ENCODE measurements at places on chromosomes 1 and 21.
A peak's percentile ranks its signal among the peaks of the same experiment; 100 is the strongest.

GRCh38 chr1:9840176-9840575 is 16.4 kb upstream of the CLSTN1 start:
- DNase-seq = no peak

GRCh38 chr1:187244623-187245022 is 415.9 kb downstream of the PLA2G4A start:
- peak; percentile 77 for DNase-seq

- no peak for DNase-seq
Observed at GRCh38 chr1:68459796-68460195, 10.0 kb upstream of the RPE65 start.

DNA sequence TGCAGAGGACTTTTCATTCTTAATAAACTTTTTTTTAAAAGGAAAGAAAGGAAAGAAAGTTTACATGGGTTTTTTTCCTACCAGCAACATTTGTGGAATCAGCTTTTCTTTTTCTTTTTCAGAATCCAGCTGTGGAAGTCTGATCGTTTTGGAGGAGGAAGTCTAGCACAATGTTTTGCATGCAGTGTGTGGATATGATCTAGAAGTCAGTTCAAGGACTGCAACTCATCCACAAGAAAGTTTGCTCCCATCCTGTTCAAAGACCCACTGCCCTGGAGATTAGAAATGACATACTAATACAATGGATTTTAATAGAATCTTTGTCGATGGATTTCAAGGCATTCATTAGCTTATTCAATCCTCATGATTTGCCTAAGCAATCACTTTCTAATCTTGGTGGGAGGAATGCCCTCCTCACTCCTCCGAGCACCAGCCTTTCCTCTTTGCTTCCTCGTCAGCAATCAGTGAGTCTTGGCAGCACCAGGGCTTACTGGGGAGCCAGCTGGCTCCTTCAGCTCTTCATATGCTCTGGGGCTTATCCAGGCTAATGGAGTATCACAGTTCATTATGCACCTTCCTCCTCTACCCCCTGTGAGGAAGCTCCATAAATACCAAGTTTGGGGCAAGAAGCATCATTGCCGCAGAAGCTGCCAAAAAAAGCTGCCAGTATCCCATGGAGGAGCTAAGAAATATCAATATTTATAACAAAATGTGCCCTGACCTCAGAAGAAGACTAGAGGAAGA is 392.3 kb upstream of the PKN2 start:
- DNase-seq = no peak

- DNase-seq = no peak
Observed at GRCh38 chr1:63435161-63435560, 67.7 kb downstream of the ALG6 start.

- no peak for DNase-seq
Observed at GRCh38 chr1:207754974-207755700, 3.3 kb downstream of the CD46 start.

DNA sequence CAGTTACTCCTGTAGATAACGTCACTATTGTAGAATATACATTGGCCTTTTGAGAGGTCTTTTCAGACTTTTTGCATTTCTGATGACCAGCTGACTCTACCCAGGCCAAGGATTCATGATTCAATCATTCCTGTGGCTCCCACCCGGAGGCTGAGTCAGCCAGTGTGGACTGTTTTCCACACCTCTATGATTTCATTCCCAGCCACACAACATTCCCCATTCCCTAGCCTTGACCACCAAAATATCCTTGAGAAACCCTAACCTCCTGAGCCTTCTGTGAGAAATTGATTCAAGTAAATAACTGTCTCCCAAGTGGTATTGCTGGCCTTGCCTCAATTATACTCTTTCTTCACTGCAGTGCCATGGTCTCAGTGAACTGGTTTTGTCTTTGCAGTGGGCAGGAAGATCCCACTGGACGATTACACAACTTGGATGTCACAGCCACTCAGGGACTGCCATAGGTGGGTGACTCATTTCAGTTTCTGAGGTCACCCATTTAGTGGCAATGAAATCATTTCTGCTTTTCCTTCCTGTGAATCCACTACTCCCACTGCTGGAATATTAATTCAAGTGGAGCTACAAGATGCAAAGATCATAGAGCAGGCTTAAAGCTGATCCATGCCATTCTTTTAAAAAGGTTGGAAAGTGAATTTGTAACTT is 518.6 kb upstream of the ZP4 start:
- DNase-seq = no peak

GRCh38 chr1:45589861-45590260 is 6.0 kb downstream of the NASP start:
- DNase-seq = no peak

DNA sequence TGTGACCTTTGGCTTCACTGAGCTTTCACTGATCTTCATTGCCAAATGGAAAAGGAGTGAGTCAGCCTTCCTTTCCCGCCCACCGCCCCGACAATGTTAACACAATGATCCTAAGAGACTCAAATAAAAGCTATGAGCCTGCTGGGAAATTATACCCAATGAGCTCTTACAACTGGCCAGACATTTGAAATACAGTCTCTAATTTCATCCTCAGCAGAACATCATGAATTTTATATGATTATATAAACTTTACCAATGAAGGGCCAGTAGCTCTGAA is 252.5 kb downstream of the SIPA1L2 start:
- DNase-seq = no peak

GRCh38 chr1:84374991-84375696 is 23.1 kb upstream of the DNASE2B start:
- no peak for DNase-seq

GRCh38 chr1:64000021-64000420 is 203.4 kb upstream of the UBE2U start:
- no peak for DNase-seq

DNA sequence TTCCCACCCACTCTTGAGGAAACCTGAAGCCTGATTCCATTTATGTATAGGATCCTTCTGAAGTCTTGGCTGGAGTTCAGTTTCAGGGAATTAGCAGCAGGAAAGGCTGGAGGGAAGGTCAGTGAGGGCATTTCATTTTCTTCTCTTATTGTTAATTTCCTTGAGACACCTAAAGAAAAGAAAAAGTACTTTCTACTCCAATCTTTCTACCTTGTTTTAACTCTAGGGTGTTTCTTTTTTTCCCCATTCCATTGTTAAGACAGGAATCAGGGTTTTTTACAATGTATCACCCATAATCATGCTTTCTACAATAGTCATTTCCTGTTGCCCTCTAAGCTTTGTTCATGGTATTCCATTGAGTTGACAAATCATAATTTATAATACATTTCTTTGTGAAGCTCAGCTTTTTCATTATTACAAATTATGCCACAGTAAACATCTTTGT is 27.4 kb downstream of the SNRPE start:
- no peak for DNase-seq

GRCh38 chr1:25556791-25557476 is 13.5 kb downstream of the LDLRAP1 start:
- no peak for DNase-seq

GRCh38 chr21:19029816-19030215 is 626.2 kb upstream of the TMPRSS15 start:
- DNase-seq = no peak

- no peak for DNase-seq
Observed at GRCh38 chr1:115120296-115120695, 31.0 kb upstream of the TSPAN2 start.

DNA sequence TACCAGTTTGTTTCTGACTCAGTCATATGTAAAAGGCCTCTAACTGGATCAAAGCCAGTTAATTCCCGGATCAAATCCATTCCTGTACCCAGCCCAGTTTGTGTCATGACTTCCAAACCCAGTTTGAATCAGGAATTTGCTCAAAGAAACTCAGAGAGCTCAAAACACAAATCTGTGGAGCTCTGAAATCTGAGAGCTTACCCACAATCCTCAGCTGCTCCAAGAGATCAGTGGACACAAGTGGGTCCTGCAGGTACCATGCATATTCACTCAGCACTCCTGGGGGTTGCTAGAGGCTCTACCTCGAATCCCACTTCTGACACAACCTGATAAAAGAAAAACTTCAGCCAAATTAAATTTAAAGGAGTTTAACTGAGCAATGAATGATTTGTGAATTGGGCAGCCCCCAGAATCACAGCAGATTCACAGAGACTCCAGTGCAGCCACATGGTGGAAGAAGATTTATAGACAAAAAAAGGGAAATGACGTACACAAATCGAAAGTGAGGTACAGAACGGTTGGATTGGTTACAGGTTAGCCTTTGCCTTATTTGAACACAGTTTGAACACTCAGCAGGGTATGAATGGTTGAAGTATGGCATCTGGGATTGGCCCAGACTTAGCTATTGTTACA is 11.9 kb upstream of the MRPL55 start:
- DNase-seq = no peak

DNA sequence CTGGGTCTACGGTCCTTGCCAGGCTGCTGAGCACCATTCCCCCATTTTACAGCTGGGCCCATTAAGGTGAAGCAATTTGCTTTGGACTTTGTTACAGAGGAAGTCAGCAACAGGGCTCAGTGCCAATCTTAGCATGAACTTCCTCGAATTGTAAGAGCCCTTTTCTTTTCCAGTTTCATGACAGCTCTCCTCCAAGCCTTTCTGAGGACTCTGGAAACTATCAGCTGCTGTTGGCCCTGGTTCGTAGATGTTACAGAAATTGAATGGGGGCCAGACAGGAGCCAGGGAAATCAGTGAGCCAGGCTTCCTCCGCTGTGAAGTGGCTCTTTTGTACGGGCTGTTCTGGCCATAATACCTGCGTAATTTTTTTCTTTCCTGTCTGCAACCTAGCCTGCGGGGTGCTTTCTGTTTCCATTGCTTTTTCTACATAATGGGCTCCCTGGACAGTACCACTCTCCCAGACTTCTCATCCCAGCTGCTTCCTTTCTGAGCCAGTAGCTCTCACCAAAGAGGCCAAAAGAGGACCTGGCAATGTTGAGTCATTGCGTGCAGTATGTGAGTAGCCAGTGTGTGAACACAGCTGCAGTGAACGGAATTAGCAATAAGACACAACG is 386.3 kb downstream of the DISC1 start:
- peak; percentile 38 for DNase-seq

GRCh38 chr1:226181996-226182714 is 4.4 kb downstream of the ACBD3 start:
- peak; percentile 30 for DNase-seq

DNA sequence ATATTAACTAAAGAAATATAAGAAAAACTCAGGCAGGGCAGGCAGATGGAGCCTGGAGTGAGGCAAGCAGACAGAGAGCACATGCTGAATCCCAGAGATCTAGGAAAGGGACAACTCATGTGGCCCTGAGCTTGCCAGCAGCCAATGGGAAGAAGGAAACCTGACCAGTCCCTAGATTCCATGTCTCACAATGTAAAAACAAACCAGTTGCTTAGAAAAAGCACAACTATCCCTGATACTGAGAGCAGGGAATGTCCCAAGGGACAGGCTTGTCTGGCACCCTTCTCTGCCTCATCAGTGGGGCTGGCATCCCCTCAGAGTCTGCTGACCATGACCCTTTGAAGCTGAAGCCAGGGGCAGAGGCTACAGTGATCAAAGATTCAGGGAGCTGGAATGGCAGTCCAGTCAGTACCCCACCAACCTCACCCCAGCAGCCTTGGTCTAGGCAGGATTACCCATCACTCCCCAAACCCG is 27.8 kb downstream of the HSPG2 start:
- no peak for DNase-seq

- no peak for DNase-seq
Observed at GRCh38 chr1:116127848-116128540, 16.8 kb downstream of the MAB21L3 start.

GRCh38 chr1:102631691-102632090 is 476.6 kb downstream of the COL11A1 start:
- DNase-seq = no peak

DNA sequence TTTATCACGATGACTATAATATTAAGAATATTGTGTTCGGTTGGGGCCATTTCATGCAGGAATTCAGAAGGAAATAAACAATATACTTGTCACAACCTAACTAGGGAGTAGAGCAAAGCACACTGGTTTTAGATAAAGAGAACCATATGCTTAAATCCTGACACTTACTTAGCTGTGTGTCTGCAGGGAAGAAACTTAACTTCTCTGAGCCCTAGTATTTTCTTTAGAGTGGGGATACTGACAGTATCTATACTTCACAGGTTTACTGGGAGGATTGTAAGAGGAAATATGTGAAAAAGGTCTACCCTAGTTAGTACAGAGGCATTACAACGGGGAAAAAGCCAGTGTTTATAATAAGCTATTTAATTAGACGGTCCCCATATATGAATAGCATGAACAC is 72.9 kb downstream of the IARS2 start:
- no peak for DNase-seq

GRCh38 chr1:73100216-73100615 is 817.9 kb upstream of the NEGR1 start:
- no peak for DNase-seq

DNA sequence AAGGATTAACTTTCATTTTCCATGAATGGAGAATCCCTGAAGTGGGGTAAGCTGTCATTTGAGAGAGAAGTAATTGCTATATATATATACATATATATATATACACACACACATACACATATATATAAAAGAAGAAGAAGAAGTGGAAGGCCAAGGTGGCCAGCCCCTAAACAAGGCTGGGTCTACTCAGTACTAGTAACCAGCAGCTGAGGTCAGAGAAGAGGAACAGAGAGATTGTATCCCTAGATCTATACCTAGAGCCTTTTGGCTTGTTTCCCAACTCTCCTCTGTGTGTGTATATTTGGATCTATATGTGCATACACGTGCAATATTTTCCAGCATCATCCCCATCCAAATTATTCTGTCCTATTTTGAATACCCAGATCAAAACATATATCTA is 5.2 kb downstream of the TNFSF4 start:
- DNase-seq = no peak

DNA sequence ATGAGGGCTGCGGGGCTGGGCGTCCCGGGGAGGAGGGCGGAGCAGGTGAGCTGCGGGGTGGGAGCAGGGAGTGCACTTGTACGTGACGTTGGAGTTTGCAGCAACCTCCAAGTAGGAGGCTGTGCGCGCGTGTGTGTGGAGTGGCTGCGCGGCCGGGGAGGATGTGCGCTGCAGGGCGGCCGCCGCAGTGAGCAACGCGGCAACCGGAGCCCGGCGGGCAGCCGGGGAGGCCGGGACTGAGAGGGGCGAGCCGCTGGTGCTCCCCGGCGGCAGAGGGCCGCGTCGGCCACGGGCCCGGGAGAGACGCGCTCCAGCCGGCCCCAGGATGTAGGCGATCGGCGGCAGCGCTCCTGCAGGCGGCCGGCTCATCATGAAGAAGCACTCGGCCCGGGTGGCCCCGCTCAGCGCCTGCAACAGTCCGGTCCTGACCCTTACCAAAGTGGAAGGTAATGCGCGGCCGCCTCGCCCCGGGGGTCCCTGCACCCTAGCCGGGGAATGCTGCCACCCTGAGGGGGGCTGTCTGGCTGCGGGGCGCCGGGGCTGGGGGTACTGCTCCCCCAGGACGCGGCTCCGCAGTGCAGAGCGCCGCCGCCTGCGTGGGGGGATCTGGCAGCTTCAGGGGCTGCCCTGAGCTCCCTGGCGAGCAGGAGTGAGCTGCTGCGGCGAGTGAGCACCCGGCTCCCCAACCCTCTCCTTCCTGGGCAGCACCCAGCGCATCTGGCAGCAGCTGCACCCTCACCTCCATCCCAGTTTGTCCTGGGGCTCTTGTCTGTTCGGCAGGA is 158.9 kb upstream of the COA6 start:
- peak; percentile 17 for DNase-seq
